ENCODE measurements at places on chromosomes 1 and 21.

- DNase-seq, result no peak
Measured at GRCh38 chr1:165161130-165161529, 195.4 kb downstream of the LMX1A start.

GRCh38 chr1:212630158-212630900 lies 21.8 kb downstream of the ATF3 start:
- DNase-seq, result peak; percentile 29

- no peak for DNase-seq
Measured at GRCh38 chr1:205630241-205630640, 1.6 kb downstream of the ELK4 start.

DNA sequence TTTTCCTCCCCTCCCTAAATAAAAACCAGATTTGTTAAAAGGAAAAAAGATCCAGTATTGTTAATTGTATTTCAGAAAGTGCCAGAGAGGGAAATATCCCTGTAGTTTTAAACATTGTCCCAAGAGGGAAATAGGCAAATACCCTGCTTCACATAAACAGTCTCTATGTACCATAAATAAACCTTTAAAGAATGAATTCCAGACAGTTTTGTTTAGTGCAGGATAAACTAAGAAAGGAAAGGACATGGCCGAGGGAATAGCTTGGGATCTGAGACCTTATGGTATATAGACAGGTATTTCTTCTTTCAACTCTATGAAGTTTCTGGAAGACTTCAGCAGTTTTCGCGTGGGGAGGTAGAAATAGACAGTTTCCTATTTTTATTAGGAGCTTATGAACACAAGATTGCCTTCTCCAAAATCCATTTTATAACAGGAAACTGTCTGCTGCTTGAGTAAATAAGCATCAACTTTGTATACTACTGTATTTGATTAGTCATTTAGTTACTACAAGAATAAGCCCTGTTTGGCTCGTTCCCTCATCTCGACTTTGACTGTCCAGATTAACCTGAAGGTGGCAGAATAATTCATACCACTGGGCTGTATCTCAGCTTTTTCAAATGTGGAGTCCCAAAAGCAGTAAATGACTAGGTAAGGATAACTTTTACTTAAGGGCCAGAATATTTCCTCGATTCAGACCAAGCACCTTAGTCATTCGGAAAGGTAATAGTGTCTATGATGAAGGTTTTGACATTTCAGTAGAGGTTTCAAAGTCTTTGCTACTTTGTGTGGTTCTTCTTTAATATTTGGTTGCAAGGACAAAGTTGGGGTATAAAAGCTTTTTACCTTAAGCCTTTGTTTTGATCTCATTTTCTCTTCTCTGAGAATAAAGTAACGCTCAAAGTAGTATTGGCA lies 177.5 kb downstream of the VPS13D start:
- no peak for DNase-seq

DNA sequence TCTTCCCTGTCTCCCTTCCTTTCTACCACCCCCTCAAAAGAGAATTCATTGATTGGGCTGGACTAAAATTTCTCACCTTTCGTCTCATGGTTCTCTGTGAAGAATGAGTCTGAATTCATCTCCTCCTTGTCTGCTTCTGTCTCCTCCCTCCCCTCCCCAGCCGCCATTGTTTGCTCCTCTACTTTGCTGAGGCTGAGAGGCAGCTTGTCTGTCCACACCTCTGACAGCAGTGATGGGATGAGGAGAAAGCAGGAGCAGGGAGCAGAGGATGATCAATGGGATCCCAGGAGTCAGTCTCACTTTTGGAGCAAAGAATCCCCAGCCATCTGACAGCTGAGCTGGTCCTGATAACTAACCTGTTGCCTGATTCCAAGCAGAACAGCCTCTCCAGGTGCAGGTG lies 2.5 kb downstream of the ILDR2 start:
- no peak for DNase-seq

GRCh38 chr1:28577738-28578536 lies 14.1 kb upstream of the RAB42 start:
- no peak for DNase-seq

DNA sequence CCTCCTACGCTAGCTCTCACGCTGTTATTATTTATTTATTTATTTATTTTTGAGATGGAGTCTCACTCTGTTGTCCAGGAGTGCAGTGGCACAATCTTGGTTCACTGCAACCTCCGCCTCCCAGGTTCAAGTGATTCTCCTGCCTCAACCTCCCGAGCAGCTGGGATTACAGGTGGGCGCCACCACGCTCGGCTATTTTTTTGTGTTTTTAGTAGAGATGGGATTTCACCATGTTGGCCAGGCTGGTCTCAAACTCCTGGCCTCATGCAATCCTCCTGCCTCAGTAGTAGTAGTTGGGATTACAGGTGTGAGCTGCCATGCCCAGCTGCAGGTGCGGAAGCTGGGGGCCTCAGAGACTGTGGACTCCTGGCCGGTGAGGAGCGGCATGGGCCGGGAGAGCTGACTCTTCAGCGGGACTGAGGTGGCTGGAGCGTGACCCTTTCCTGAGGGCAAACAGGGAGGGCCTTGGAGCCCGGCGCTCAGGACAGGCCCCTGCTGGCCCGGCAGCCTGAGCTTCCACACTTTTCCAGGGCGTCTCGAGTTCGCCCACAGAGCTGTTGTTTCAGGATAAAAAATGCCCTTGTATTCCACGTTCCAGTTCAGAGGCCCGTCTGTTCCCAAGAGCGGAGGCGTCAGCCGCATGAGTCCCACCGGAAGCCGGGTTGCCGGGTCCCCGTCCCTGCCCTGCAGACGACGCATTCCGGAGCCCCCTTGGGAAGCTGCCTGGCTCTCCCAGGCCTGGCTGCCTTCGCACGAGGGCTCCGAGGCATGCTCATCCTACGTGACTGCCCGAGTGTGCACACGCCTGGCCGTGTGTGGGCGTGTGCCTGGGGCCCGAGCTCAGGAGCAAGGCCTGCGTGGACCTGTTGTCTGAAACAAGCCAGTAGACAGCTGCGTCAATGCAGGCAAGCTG lies 126.2 kb downstream of the SIK1 start:
- DNase-seq, result no peak

- DNase-seq, result no peak
Measured at GRCh38 chr1:182802006-182802803, 12.6 kb downstream of the NPL start.

- no peak for DNase-seq
Measured at GRCh38 chr21:16264319-16264718, 534.5 kb downstream of the USP25 start.

DNA sequence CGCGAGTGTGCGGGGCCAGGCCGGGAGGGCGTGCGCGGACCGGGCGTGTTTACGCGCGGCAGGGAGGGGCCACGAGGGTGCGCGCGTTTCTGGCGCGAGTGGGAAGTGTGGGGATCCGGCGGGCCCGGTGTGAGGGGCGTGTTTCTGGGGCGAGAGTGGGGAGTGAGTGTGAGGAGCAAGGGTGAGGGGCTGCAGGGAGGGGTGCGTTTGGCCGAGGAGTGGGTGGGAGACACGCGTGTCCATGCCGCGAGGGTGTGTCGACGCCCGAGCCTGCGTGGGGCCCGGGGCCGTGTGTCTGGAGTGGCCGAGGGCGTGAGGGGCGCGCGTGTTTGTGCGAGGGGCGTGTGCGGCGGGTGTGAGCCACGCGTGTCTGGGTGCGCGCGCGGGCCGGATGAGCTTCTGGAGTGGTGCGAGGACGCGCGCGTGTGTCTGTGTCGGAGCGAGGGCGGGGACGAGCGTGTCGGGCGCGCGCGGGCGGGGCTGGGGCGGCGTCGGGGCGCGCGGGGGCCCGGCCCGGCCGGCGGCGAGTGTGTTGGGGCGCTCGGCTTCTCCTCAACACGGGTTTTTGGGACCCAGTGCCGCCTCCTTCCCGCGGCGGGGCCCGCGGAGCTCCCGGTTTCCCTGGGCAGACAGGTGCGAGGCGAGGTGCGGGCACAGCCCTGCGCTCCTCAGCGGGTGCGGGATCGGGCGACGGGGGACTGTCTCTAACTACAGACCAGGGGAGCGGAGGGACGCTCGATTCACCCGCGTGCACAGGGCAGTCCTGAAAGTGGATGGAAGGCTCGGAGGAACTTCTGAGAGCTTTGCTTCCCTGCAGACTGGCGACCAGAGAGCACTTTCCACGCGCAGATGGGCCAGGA lies 65.8 kb upstream of the VAMP3 start:
- no peak for DNase-seq

GRCh38 chr1:198655459-198656121 lies 16.8 kb downstream of the PTPRC start:
- no peak for DNase-seq

DNA sequence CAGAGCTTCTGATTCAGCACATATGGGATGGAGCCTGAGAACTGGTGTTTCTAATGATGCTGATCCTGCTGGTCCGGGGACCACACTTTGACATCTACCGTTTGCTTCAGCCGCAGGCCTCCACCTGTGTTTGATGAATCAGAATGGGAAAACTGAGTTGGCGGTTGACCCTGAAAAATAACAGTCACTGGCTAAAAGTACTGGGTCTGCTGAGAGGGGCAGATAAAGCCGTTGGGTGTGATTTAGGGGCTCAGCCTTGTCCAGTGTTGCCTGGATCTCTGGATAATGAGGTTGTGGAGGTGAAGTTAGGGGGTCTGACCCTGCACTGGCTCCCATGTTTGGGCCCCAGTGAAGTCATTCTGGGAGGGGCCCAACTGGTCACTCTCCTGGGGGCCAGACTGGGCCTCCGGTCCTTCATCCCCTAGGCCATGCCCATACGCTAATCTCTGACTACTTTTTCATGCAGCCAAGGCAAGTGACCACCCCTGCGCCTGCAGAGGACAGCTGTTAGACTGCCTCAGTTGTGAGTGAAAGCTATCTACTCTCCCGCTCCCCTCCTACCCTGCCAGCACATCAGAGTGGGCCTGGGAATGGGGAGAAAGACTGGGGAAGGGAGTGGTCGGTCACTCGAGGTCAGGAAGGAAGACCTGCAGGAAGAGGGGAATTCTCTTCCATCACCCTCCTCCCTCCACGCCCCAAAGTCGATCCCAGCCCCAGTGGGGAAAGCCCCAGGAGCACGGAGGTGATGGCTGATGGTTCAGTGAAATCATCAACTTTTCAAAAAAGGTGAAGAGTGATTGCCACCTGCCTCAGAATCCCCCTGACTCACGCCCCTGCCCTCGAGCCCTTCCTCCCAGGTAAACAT lies 27.7 kb downstream of the VASH2 start:
- DNase-seq, result no peak

GRCh38 chr21:44792702-44793591 lies 8.7 kb downstream of the UBE2G2 start:
- peak; percentile 30 for DNase-seq

GRCh38 chr1:200738949-200739651 lies 407 bp downstream of the CAMSAP2 start:
- DNase-seq, result peak; percentile 81

GRCh38 chr1:9062021-9062471 lies 7.4 kb downstream of the SLC2A5 start:
- DNase-seq, result peak; percentile 41

DNA sequence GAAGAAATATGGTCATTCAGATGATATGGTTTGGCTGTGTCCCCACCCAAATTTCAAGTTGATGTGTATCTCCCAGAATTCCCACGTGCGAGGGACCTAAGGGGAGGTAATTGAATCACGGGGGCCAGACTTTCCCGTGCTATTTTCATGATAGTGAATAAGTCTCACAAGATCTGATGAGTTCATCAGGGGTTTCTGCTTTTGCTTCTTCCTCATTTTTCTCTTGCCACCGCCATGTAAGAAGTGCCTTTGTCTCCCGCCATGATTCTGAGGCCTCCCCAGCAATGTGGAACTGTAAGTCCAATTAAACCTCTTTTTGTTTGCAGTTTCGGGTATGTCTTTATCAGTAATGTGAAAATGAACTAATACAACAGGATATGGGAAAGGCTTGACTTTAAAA lies 1.4 kb upstream of the DPM3 start:
- no peak for DNase-seq

DNA sequence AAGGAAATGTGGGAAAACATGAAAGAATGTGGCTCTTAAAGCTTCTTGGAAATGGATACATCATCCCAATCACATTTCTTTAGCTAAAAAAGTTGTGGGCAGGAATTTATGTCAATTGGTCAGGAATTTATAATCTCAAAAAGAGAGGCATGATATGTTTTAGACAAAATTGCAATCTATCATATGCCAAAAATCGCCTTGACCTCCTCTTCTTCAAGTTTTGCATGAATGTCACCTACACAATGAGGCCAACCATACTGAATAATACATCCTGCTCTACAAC lies 42.4 kb downstream of the ATP6V1G3 start:
- DNase-seq, result no peak

DNA sequence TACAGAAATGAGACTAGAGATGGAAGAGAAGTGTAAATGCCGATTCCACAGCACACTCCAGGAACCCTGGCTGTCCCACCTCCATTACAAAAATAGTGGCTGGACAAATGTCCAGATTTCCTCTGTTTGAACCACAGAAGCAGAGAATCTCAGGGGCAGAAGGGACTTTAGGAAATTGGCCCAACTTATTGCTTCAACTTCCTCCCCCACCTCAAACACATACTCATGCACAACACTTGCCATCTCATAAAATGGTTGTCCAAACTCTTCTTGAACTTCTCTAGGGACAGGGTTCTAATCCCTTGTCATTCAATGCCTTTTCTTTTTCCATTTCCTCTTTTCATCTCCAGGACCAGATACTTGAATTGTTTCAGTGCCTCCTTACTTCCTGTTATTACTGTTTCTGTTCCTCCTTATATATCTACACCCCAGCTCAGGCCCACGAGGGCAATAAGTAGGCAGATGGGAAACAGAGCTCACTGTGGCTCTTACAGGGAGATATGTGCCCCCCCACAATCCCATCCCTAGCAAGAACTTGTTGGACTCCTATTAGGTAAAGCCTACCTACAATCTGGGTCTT lies 8.5 kb upstream of the B4GALT3 start:
- DNase-seq, result no peak

DNA sequence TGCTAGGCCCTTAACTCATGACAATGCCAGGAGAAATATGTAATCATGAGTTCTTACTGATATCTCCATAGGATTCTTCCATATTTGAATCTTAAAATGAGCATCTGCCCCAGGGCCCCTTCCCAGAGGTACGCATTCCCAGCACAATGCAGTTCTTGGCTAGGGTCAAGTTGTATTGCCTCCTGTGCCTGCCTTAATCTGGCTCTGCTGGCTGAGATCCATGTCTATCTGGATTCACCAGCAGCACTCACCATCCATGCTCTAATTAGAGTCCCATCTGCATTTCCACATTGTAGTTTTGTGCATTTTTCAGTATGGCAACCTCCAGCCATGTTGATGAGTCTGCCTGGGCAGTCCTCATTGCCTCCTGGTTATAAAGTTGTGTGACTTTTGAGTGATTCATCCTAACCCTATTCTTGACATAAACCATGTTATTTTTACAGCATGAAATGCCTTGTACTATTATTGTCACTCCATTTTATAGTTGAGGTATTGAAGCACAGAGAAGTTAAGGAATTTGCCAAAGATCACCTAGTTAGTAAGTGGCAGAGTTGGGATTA lies 55.9 kb downstream of the CAMSAP2 start:
- no peak for DNase-seq

GRCh38 chr1:117798550-117798949 lies 130.9 kb downstream of the GDAP2 start:
- DNase-seq, result no peak

DNA sequence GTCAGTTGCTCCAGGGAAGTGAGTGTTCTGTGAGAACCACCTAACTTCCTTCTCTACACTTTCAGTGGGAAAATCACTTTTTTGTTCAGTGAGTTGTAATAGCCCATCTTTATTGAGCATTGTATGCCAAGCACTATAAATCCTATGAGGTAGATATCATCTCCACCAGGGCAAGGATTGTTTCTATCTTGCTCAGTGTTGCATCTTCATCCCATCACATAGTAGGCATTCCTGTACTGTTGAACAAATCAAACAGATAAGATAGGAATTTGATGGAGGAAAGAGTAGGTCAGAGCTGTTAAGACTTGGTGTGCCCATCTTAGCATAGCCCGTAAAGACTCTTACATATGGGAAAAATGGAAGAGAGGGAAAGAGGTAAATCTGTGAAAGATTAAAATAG lies 2.9 kb upstream of the PIGV start:
- no peak for DNase-seq

- no peak for DNase-seq
Measured at GRCh38 chr1:153929426-153929825, 6.7 kb upstream of the GATAD2B start.
